Tongue (tissue), 3 donors: ENCODE measurements at places on chromosomes 2 and 18. TPM values are rescaled to one million over a fixed set of nuclear protein-coding genes. Genes with fewer than 3 reads are reported as not detected.

- no peak for DNase-seq
Observed at GRCh38 chr18:55265984-55266383, 306.7 kb upstream of the CCDC68 start.

- no peak for DNase-seq
Observed at GRCh38 chr18:78699499-78699898, 280.1 kb upstream of the SALL3 start.

DNA sequence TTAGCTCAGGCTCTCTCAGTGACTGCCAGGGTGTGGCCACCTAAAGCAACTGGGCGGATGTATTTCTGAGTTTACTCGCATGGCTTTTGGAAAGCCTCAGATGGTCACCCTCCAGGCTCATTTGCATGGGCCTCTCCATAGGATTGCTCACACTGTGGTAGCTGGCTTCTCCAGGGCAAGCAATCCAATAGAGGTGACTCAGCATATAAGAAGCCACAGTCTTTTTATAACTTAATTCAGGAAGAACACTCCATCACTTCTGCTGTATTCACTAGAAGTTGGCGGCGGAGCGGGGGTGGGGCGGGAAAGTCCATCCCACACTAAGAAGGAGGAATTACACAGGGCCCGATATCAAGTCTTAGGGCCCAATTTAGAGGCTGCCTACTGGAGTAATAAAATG, 3.6 kb upstream of the DOK6 start:
- DNase-seq = no peak

- no peak for DNase-seq
Observed at GRCh38 chr2:42421601-42422239, 60.7 kb upstream of the COX7A2L start.

GRCh38 chr2:54461261-54461660, 5.1 kb downstream of the SPTBN1 start:
- DNase-seq = no peak

DNA sequence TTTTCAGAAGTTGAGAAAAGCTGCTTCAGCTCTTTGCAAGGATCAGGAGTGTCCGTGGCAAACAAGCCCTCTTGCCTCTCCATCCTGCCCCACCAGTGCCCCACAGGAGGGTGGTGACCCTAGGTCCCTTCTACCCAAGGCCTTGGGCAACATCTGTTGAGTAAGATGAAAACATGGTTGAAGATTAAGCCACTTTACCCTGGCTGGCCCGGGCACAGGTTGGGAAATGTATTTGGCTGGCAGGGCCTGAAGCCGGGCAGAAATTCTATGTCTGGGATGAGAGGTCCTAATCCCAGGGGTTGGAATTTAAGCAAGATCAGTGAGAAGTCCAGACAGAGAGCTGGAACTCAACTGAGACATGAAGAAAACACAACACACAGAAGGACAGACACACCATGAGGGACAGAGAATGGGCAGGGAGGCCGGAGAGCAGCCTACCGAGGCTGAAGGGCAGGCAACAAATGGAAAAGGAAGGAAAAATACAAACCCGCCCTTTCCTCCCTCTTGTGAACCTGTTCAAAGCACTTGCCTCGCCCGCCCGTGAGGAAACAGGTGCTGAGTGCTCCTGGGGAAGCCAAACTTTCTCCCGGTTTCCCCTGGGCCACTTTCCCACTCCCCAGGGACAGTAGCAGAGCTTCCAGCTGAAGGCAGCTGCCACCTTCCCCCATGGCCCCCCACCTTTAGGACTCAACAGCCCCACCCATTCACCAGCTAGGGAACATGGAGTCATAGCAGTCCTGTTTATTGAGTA, 86.1 kb downstream of the TNS1 start:
- DNase-seq = no peak

- no peak for DNase-seq
Observed at GRCh38 chr2:170975127-170975942, 46.3 kb downstream of the GORASP2 start.

DNA sequence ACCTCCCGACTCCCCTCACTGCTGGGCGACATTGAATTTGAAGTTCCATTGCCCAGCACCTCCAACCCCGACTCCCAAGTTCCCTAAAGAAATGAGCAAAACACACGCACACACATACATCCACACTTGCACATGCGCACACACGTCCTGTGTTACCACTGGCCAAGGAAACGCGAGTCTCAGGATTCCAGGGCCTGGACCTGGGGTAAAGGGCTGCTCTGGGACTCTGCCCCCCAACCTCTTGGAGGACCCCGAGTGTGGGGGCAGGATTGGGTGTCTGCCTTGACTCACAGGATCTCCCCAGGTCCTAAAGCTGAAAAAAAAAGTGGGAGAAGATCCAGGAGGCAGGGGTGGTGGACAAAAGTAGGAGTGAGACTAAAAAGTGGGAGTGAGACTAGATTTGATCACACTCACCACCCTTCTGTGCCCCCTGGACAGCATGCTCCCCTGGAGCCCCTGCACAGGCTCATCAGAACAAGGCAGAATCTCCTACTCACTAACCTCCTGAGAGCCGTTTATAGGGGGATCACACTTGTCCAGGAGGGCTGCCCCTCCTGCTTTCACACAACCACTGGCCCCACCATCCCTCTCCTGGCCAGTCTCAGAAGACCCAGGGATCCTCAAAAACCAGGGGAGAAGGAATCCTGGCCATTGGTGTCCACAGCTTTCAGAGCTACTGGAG, 202.2 kb downstream of the TNS1 start:
- DNase-seq = no peak

GRCh38 chr2:177433402-177433801, 40.8 kb downstream of the AGPS start:
- no peak for DNase-seq

DNA sequence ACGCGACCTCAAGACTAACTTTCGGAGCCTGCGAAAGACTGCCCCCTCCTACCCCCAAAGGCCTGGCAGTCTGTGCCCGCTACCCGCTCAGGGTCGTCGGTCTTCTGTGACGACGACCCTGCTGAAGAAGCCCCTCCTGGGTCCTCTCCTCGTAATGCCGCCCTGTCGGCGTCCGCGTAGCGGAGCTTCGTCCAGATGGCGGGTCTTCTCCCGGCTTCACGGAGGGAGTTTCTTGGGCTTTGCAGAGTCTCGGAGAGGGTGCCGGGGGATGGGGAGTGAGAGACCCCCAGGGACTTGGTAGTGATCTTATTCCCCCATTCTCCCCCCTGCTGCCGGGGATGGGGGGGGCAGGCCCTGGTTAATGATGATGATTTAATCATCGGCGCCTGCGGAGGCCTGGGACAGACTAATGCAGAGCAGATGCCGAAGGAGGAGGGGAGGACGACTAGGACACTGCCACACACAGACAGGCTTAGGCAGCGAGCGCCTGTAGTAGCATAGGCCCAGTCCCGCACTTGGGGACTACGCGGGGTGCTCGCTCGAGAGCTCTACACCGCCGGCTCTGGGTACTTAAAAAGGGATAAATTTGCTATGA, 528 bp upstream of the PCGF1 start:
- DNase-seq = peak; percentile 61

- no peak for DNase-seq
Observed at GRCh38 chr2:240597419-240598181, 11.1 kb downstream of the CAPN10 start.

- DNase-seq = no peak
Observed at GRCh38 chr18:69000366-69000765, 202.5 kb downstream of the CCDC102B start.

Gene PER2
- 15.3 TPM for total RNA-seq

Gene ZBTB7C
- 17.8 TPM for total RNA-seq

Gene CCDC141
- total RNA-seq = 39.1 TPM

Gene L3MBTL4
- total RNA-seq = 6.5 TPM

Gene HNMT
- total RNA-seq = 17.3 TPM
